ENCODE measurements at places on chromosomes 12 and 14.

DNA sequence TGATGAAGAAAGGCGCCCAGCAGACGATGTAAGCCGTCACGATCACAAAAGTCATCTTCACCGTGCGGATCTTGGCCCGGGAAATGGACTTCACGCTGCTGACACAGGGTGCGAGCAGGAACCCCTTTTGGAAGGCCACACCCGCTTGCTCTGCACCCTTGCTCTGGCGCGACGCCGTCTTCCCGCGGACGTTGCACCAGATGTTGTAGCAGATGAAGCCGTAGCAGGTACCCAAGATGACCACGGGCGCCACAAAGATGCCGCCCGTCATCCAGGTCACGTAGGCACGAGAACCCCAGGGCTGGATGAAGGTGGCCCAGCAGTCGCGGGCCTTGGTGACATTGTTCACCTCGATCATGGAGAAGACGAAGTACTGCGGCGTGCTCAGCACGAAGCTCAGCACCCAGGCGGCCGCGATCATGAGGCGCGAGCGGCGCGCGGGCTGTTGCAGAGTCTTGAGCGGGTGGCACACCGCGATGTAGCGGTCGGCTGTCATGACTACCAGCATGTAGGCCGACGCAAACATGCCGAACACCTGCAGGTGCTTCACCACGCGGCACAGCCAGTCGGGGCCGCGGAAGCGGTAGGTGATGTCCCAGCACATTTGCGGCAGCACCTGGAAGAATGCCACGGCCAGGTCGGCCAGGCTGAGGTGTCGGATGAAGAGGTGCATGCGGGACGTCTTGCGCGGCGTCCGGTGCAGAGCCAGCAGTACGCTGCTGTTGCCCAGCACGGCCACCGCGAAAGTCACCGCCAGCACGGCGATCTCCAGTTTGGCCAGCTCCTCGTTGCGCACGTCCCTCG lies 890 bp downstream of the AVPR1A start:
- DNase-seq = no peak

DNA sequence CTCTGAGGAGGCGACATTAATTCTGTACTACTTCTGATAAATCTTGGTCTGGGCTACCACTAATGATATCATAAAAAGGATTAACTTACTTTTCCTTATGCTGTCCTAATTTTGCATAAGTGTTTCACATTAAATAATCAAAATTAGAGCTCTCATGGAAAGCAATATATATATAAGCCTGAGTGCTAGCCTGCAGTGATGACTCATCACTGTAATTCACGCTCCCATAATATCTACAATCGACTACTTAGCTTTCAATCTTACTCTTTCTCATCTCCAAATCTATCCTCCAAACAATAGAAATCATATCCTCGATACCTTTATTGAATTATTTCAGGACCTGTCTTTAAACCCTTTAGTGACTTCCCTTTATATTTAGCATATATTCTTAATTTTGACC lies 701.3 kb downstream of the RERGL start:
- no peak for DNase-seq

DNA sequence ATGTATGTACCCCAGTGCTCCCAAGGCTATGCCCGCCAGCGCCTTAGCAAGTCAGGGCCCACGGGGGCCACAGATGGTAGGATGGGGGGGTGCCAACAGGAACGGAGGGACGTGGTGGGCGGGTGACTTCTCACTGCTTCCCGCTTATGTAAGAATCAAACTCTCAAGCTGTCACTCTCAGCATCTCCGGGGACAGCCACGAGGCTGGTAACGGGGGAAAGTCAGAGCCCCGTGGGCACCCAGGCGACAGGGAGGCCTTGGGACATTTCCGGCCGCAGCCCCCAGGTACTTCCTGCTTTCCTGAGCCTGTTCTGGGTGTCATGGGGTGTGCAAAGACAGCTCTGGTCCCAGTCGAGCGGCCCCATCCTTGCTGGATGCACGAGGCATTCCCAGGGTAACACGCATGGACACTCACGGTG lies 59.3 kb downstream of the TESC start:
- DNase-seq = no peak

DNA sequence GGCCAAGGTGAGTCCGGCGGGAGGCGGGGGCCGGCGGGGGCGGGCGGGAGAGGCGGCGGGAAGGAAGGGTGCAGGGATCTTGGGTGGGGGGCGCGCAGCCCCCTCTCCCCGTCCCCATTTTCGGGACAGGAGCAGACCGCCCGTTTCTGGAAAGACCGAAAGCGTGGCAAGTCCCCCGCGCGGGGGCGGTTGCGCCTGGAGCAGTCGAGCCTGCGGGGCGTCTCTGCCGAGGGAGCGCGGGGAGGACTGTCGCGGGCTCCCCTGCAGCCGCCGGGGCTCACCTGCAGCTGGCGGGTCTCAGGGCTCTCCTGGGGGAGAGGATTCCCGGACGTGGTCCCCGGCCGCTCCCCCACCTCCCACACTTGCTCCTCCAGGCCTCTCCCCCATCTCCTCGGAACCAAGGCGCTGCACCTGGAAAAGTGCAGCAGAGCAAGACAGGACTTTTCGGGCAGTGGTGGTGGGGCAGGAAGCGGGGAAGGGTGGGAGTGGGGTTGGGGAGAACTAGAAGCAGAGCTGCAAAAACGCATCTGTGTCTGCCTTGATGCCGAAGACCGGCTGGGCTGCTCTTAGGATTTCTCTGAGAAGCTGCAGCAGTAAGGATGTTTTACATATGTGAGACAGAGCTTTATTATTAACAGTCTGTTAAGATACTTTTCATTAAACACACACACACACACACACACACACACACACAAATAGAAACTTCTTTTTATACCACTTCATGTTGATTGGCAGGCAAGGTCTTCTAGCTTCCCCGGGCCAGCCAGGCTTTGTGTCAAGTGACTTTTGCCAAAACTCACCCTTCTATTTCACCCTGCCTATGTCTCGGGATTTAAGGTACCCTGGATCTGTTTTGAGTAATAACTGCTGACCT lies 677 bp downstream of the C12orf75 start:
- DNase-seq = peak; percentile 28

GRCh38 chr14:65961004-65961403 lies 525.2 kb upstream of the CCDC196 start:
- DNase-seq = peak; percentile 70

GRCh38 chr12:48986720-48987291 lies 8.7 kb downstream of the WNT1 start:
- DNase-seq = no peak
